ENCODE measurements at places on chromosomes 7 and 10. TPM values are rescaled to one million over a fixed set of nuclear protein-coding genes. Genes with fewer than 3 reads are reported as not detected.
A peak's percentile ranks its signal among the peaks of the same experiment; 100 is the strongest.

GRCh38 chr10:62911210-62911963 lies 95.2 kb upstream of the EGR2 start:
- H3K27ac ChIP-seq = no peak overlapping the region
- no peak overlapping the region for H3K4me3 ChIP-seq
- H3K36me3 ChIP-seq = no peaks in the 10 kb centered on the region
- peaks cover 10% of the 10 kb centered on the region for H3K4me1 ChIP-seq
- DNase-seq = peak; percentile 19

GRCh38 chr7:156896388-156897022 lies 3.5 kb upstream of the LMBR1 start:
- no peaks in the 10 kb centered on the region for H3K27me3 ChIP-seq
- no peak overlapping the region for H3K4me3 ChIP-seq
- no peak for DNase-seq
- no peak overlapping the region for H3K27ac ChIP-seq
- no peaks in the 10 kb centered on the region for H3K36me3 ChIP-seq
- peaks cover 3% of the 10 kb centered on the region for H3K4me1 ChIP-seq

- H3K27me3 ChIP-seq = no peaks in the 10 kb centered on the region
- no peaks in the 10 kb centered on the region for H3K4me1 ChIP-seq
- DNase-seq = no peak
These were observed 233.2 kb downstream of the SORCS1 start for GRCh38 chr10:106931159-106931852.

DNA sequence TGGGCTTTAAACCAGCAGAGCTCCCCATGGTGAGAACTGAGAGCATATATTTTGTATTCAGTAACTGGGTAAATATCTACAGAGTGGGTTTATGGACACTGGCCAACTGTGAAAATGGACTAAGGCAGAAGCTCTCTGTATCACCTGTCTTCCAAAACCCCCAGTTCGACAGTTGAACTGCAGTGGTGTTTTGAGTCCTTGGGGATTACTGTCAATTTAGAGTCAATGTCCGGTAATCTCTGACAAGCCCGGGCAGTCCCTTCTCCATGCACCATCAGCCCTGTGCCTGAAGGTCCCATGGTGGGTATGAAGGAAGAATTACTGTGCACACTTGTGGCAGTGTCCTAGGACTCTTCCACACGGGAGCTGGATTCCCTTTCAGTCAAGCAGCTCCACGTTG lies 235.0 kb downstream of the CCSER2 start:
- DNase-seq = no peak
- H3K36me3 ChIP-seq = no peaks in the 10 kb centered on the region
- H3K27me3 ChIP-seq = no peaks in the 10 kb centered on the region
- H3K4me3 ChIP-seq = no peak overlapping the region

GRCh38 chr7:46534664-46535588 lies 613.9 kb upstream of the IGFBP3 start:
- H3K27ac ChIP-seq = no peak overlapping the region
- no peaks in the 10 kb centered on the region for H3K36me3 ChIP-seq
- no peaks in the 10 kb centered on the region for H3K27me3 ChIP-seq
- H3K4me1 ChIP-seq = 0 out of 2 replicates have a peak, but pooled peaks cover 6% of the 10 kb centered on the region

- H3K36me3 ChIP-seq = peaks cover 79% of the 10 kb centered on the region
- peak overlapping the region; percentile 12 for H3K4me3 ChIP-seq
- peak; percentile 98 for DNase-seq
- H3K4me1 ChIP-seq = peaks cover 22% of the 10 kb centered on the region
- no peaks in the 10 kb centered on the region for H3K27me3 ChIP-seq
These were observed 35.6 kb downstream of the PITRM1 start for GRCh38 chr10:3136763-3137611.

DNA sequence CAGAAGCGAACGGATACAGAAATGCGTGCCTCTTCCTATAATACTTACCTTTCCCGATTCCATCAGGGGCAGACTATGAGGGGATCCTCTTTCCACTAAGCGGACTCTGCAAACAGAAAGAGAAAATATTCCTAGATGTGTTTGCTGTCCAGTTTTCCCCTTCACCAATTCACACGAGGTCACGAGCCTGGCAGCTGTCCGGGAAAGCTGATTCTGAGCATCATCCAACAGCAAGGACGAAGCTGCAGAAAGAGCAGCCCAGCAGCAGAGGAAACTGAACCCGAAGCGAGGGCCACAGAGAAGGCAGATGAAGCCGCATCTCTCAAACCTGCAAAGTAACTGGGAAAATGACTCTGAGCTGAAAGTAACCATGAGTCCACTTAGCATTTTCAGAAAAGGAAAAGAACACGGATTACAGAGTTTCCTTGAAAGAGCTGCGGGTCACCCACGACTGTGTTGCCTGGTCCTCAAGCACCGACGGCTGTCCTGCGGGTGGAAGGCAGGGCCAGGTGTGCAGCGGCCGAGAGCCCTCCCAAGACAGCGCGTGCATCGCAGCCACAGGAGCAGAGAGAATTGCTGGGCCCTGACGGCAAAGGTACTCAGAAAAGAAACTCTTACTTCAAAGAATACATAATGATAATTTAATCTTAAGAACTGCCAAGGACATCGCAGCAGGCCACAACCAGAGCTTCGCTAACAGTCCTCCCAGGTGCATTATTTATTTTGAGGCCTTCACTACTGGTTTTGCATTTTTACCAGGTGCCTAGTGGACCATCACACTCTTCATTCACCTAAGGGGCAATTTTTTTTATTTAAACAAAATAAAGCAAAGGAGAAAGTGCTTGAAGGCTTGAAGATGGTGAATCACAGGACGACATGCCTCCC lies 153.3 kb downstream of the ZMYND11 start:
- H3K27ac ChIP-seq = no peak overlapping the region
- H3K4me3 ChIP-seq = no peak overlapping the region
- DNase-seq = no peak
- H3K4me1 ChIP-seq = peaks cover 15% of the 10 kb centered on the region
- no peaks in the 10 kb centered on the region for H3K36me3 ChIP-seq

DNA sequence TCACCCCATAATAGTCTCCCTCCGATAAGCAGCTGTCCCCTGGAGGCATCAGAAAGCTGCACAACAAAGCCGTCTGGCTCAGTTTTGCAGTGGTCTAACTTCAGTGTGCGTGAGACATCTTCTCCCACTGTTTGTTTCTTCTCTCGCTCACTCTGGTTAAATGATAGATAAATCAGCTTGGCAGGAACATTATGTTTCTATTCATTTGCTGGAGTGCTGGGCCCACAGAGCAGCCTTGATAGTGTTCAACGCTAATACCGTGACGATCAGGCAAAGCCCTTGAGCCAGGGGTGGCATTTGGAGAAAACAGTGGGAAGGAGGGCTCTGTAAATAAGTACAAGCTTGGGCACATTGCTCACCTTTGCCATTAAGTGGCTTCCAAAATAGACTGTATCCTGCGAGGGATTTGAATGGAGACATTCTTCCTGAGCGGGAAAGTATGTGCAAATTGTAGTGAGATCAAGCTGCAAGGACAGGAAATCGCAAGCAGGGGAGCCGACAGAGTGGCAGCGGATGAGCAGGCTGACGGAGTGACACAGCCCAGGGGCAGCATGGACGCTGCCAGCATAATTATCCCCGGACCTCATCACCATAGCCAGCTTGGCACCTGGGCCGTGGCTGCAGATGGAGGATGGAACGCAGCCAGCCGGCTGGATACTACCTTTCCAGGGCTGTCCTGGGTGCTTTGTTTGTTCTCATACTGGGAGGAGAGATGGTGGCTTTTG lies 256.8 kb upstream of the FZD8 start:
- DNase-seq = no peak
- no peak overlapping the region for H3K4me3 ChIP-seq
- no peak overlapping the region for H3K27ac ChIP-seq
- peaks cover 14% of the 10 kb centered on the region for H3K4me1 ChIP-seq
- H3K36me3 ChIP-seq = no peaks in the 10 kb centered on the region

DNA sequence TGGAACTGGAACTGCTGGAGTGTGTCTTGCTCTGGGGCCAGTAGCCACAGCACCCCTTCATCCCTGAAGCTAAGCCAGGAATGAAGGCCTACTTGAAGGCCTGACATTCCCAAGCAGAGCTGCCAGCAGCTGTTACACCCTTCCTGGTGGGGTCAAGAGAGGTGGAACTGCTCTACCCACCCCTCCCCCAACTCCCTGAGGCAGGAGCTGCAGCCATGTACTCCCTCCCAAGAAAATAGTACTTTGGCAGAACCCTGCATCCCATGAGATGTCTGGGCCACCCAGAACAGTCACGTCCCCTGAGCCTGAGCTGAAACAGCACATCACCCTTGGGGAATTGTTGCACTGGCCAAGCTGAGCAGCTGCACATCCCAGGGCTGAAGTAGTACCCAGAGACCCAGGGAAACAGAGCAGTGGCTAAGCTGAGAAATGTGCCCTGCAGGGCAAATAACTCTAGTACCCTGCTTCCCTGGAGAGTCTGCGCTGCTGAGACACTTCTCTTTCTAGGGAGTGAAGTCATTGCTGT lies 63.4 kb upstream of the PLA2G12B start:
- H3K4me3 ChIP-seq = no peak overlapping the region
- peaks cover 34% of the 10 kb centered on the region for H3K36me3 ChIP-seq
- H3K27me3 ChIP-seq = no peaks in the 10 kb centered on the region
- no peak overlapping the region for H3K27ac ChIP-seq

DNA sequence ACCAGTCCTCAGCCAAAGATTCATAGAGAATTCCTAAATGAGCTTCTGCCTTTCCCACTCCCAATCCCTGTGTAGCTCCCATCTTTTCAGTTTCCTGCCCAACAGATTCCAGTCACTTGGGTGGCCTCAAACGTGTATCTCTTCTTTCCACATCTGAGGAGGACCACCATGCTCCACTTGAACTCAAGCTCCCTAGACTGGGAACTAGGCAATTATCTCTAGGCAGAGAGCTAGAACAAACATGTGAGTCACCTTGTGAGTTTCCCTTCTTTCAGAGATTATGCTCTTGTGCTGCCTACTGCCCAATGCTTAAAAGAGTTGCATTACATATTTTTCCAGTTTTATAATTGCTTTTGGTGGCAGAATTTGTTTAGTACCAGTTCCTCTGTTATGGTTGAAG lies 178.0 kb downstream of the MDFIC start:
- DNase-seq = peak; percentile 74
- peaks cover 12% of the 10 kb centered on the region for H3K4me1 ChIP-seq
- H3K27me3 ChIP-seq = no peaks in the 10 kb centered on the region
- H3K4me3 ChIP-seq = no peak overlapping the region

DNA sequence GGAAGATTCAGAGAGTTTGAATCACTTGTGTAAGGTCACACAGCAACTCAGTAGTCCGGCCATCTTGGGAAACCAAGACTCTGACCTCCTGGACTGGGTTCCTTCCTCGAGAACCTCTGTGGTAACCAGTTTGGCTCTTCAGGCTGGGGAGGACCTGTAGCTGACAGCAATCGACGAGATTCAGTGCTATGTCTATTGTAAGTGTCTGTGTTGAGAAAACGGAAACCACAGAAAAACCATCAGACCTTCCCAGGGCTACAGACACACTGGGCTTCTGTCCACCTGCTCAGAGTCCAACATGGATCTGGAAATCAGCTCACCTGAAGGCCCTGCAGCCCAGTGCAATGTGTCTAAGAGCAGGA lies 403.7 kb downstream of the RPS24 start:
- no peaks in the 10 kb centered on the region for H3K36me3 ChIP-seq
- no peak for DNase-seq
- no peak overlapping the region for H3K4me3 ChIP-seq
- H3K4me1 ChIP-seq = no peaks in the 10 kb centered on the region
- no peaks in the 10 kb centered on the region for H3K27me3 ChIP-seq

GRCh38 chr10:99615426-99615825 lies 4.8 kb downstream of the SLC25A28 start:
- peaks cover 13% of the 10 kb centered on the region for H3K36me3 ChIP-seq
- no peak overlapping the region for H3K4me3 ChIP-seq
- H3K27me3 ChIP-seq = no peaks in the 10 kb centered on the region
- peaks cover 23% of the 10 kb centered on the region for H3K4me1 ChIP-seq
- no peak overlapping the region for H3K27ac ChIP-seq

- DNase-seq = no peak
- H3K36me3 ChIP-seq = no peaks in the 10 kb centered on the region
- no peak overlapping the region for H3K4me3 ChIP-seq
- H3K27me3 ChIP-seq = no peaks in the 10 kb centered on the region
These were observed 5.1 kb downstream of the MTURN start for GRCh38 chr7:30139836-30140384.

- no peaks in the 10 kb centered on the region for H3K36me3 ChIP-seq
- no peaks in the 10 kb centered on the region for H3K27me3 ChIP-seq
- H3K27ac ChIP-seq = peak overlapping the region; percentile 73
- H3K4me3 ChIP-seq = peak overlapping the region; percentile 60
- peak; percentile 86 for DNase-seq
- peaks cover 12% of the 10 kb centered on the region for H3K4me1 ChIP-seq
These were observed 66.3 kb upstream of the SLC25A13 start for GRCh38 chr7:96388166-96388565.

DNA sequence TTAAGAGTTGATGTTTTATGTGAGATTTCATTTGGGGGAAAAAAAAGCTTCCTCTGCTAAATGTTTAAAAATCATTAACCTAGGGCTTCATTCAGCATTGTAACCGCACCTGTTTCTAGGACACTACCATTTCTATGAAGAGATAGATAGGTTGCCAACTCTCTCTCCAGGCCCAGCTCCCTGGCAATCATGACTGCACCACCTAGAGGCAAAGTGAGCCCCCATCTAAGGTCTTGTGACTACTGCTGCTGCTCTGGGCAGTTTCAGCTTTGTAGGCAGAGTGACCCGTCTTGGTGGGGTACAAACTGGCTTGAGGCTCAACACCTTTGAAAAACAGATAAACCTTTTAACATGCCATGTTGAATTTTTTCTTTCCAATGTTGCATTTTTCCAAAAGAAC lies 27.3 kb upstream of the MRC1 start:
- no peaks in the 10 kb centered on the region for H3K27me3 ChIP-seq
- no peaks in the 10 kb centered on the region for H3K36me3 ChIP-seq
- DNase-seq = no peak
- H3K4me3 ChIP-seq = no peak overlapping the region

DNA sequence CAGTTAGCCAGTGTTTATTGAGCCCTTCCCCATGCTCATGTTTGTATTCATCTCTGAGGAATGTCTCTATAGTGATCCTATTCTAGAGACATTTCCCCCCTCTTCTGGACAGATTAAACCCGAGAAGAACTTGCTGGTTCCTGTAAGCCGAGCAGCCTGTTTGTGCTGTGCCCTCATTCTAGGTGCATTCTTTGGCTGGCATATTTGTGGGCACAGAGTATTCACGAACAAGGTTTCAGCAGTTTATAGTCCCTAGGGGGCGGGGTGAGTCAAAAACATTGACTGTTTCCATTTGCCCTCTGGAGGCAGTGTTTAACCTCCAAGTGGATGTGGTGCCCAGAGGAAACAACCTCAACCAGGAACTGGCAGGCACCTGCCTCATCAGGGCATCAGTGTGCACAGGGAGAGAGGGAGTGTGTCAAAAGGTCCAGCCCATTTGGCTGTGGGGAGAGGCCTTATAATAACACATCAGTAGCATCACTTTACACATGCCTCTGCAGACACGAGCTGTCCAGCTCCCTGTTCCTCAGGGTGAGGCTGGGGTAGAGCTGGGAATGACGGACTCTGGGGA lies 273.3 kb upstream of the LRGUK start:
- H3K27ac ChIP-seq = peak overlapping the region; percentile 71
- H3K4me3 ChIP-seq = peak overlapping the region; percentile 24
- no peaks in the 10 kb centered on the region for H3K36me3 ChIP-seq
- peaks cover 32% of the 10 kb centered on the region for H3K4me1 ChIP-seq
- DNase-seq = peak; percentile 87
- no peaks in the 10 kb centered on the region for H3K27me3 ChIP-seq

- no peak overlapping the region for H3K27ac ChIP-seq
- H3K4me1 ChIP-seq = no peaks in the 10 kb centered on the region
- H3K27me3 ChIP-seq = no peaks in the 10 kb centered on the region
- DNase-seq = no peak
These were observed 148.6 kb downstream of the PTPRN2 start for GRCh38 chr7:158439035-158439434.

Gene CHCHD3
- 43.7 TPM for total RNA-seq

Gene SPDYE1
- not detected for total RNA-seq

Gene NSUN5
- total RNA-seq = 15.3 TPM

Gene MCM10
- 3.4 TPM for total RNA-seq

Gene KIAA1549
- total RNA-seq = 4.2 TPM

Gene GHRHR
- total RNA-seq = not detected

Gene CLDN3
- not detected for total RNA-seq
